ENCODE measurements at places on chromosomes 2 and 18. TPM values are rescaled to one million over a fixed set of nuclear protein-coding genes. Genes with fewer than 3 reads are reported as not detected.

DNA sequence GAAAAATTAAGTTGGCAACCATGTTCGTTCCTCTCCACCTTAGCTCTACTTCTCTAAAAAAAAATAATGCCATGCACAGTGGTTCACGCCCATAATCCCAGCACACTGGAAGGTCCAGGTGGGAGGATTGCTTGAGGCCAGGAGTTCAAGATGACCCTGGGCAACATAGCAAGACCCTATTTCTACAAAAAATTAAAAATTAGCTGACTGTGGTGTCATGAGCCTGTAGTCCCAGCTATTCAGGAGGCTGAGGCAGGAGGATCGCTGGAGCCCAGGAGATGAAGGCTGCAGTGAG is 40.1 kb upstream of the NPAS2 start:
- no peak overlapping the region for H3K27ac ChIP-seq
- H3K4me1 ChIP-seq: no peaks in the 10 kb centered on the region
- DNase-seq: no peak

GRCh38 chr2:147420517-147420916 is 424.3 kb upstream of the ACVR2A start:
- DNase-seq: no peak
- peaks cover 3% of the 10 kb centered on the region for H3K27me3 ChIP-seq
- H3K4me1 ChIP-seq: peaks cover 3% of the 10 kb centered on the region
- no peaks in the 10 kb centered on the region for H3K36me3 ChIP-seq
- no peak overlapping the region for H3K4me3 ChIP-seq
- H3K27ac ChIP-seq: no peak overlapping the region

DNA sequence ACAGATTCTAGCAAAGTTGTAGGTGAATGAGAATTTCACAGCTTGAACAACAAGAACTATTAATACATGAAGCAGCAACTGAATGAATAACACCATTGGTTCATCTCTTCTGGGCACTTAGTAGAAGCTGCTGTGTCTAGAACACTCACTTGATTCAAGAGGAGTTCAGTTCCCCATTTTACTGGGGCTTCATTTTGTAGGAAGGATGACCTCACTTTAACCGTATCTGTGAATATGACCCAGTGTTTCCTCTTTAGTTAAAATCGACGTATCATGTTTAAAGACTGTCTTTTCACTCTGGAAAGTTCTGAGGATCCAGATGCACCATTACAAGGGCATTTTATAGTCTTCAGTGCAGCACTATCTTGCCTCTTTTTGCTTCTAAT is 47.8 kb downstream of the LRRTM1 start:
- DNase-seq: no peak
- H3K36me3 ChIP-seq: no peaks in the 10 kb centered on the region
- no peaks in the 10 kb centered on the region for H3K27me3 ChIP-seq

GRCh38 chr2:177394594-177394973 is 2.0 kb downstream of the AGPS start:
- no peak overlapping the region for H3K27ac ChIP-seq
- peaks cover 67% of the 10 kb centered on the region for H3K4me1 ChIP-seq
- H3K27me3 ChIP-seq: no peaks in the 10 kb centered on the region
- DNase-seq: no peak
- peak overlapping the region; percentile 96 for H3K4me3 ChIP-seq

GRCh38 chr2:24233321-24233720 is 58.5 kb downstream of the FAM228A start:
- no peaks in the 10 kb centered on the region for H3K27me3 ChIP-seq
- no peak for DNase-seq
- no peak overlapping the region for H3K4me3 ChIP-seq
- no peak overlapping the region for H3K27ac ChIP-seq
- no peaks in the 10 kb centered on the region for H3K36me3 ChIP-seq

Gene VWA3B
- not detected for total RNA-seq

Gene SMYD1
- not detected for total RNA-seq

Gene VWC2L
- not detected for total RNA-seq

Gene CROCC2
- not detected for total RNA-seq

Gene SETBP1
- 3.9 TPM for total RNA-seq

Measured in activated naive CD8-positive, alpha-beta T cell treated with anti-CD3 and anti-CD28 coated beads for 36 hours (primary cell).